ENCODE measurements at places on chromosomes 2 and 18.

DNA sequence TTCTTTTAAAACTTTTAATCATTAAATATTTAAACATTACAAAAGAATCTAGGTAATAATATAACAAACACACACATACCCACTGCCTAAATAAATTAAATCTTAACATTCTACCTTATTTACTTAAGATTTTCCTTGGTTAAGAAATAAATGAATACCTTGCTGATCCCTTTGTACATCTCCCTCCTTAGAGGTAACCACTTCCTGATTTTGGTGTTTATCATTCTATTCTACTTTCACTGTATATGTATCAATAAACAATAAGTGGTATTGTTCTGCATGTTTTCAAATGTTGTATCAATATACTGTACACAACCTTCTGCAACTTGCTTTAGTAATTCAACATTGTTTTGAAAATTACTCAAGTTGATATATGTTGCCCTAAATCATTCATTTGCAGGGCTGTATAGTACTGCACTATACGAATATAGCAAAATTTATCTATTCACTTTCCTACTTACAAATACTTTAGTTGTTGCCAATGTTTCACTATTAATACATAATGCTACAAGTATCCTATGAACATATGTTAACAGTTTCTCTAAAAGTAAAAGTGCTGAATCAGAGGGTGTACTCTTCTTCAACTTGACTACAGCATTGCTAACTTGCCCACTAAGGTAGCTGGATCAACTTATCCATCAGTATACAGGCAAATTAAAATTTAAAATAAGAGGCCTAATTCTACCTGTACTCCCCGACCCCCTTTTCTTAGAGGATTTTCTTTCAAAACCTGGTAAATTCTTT, 65.8 kb downstream of the MEMO1 start:
- DNase-seq: no peak

- DNase-seq: no peak
These were observed 7.1 kb upstream of the FIGLA start for GRCh38 chr2:70797506-70797905.

- no peak for DNase-seq
These were observed 164.8 kb upstream of the TMEM200C start for GRCh38 chr18:6060149-6060548.

GRCh38 chr2:232957657-232958090, 55.4 kb downstream of the NGEF start:
- DNase-seq: no peak

- DNase-seq: no peak
These were observed 214.6 kb downstream of the TRIB2 start for GRCh38 chr2:12931186-12931844.

DNA sequence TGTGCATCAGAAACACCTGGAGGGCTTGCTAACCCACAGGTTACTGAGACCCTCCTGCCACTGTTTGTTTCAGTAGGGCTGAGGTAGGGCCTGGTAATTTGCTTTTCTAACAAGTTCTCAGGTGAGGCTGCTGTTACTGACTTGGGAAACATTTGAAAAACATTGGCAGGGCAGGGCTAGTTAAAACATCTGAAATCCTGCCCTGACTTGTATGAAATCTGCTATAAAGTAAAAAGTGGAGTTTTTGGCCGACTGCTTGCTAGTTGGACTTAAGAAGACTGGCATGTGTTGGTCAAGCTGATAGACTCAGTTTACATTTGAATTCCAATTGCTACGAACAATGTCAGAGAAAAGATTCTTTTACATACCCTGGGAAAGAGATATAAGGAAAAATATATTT, 111.6 kb upstream of the DLX2 start:
- no peak for DNase-seq

DNA sequence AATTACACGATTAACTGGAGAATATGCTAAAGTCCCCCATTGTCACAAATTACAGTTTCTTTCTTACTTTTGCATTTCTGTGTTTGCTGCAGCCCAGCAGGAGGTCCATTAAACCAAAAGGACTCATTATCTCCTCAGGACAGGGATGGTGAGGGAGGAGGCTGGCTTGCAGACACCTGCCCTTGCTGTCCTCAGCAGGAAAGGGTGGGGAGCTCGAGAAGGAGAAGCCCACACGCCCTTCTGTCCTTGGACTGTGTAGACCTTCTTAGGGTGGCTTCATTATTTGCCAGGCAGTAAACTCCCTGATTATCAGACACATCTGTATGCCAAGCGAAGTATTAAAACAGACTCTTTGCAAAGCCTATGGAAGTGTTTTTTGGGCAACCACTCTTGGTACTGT, 196.0 kb downstream of the LDLRAD4 start:
- no peak for DNase-seq

DNA sequence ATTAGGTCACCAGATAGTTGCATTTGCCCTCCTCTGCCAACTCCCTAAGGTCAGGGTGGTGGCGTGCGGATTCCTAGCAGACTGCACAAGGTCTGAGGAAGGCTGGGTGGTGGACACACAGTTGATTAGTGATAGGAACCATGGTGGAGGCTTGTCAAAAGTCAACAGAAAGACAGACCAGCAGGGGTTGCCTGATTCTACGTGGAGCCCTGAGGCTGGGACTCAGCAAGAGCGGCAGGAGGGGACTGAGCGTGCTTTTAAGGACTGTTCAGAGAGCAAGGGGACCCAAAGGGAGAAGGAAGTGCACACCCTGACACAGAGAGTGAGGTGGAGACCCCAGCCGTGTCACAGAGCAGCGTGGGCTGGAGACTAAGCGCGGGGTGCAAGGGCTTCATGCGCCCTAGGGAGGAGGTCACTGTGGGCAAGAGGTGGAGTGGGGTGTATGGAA, 513.2 kb downstream of the RNF144A start:
- no peak for DNase-seq

- DNase-seq: no peak
These were observed 209.7 kb upstream of the SIX2 start for GRCh38 chr2:45218931-45219339.
